ENCODE measurements at places on chromosomes 3 and 15. TPM values are rescaled to one million over a fixed set of nuclear protein-coding genes. Genes with fewer than 3 reads are reported as not detected.

DNA sequence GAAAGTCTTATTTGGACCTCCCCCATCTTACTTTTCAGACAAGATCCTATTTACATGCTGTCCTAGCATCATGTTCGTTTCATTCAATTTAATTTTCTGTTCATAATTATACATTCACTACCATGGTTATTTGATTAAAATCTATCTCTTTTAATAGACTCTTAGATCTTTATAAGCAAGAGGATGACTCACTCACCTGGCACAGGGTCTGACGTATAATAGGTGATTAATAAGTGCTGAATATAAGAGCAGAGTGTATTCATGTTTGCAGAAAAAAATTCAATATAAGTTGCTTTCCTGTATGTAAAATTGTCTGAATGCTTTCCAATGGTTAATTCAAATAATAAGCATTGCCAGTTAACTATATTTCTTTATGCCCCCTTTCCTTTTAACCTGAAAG, 165.5 kb upstream of the CBLB start:
- DNase-seq = no peak
- H3K4me3 ChIP-seq = no peak overlapping the region
- H3K27ac ChIP-seq = no peak overlapping the region
- H3K27me3 ChIP-seq = no peaks in the 10 kb centered on the region

The CCR8 gene
- not detected for total RNA-seq

The PDCD7 gene
- 10.9 TPM for total RNA-seq

DNA sequence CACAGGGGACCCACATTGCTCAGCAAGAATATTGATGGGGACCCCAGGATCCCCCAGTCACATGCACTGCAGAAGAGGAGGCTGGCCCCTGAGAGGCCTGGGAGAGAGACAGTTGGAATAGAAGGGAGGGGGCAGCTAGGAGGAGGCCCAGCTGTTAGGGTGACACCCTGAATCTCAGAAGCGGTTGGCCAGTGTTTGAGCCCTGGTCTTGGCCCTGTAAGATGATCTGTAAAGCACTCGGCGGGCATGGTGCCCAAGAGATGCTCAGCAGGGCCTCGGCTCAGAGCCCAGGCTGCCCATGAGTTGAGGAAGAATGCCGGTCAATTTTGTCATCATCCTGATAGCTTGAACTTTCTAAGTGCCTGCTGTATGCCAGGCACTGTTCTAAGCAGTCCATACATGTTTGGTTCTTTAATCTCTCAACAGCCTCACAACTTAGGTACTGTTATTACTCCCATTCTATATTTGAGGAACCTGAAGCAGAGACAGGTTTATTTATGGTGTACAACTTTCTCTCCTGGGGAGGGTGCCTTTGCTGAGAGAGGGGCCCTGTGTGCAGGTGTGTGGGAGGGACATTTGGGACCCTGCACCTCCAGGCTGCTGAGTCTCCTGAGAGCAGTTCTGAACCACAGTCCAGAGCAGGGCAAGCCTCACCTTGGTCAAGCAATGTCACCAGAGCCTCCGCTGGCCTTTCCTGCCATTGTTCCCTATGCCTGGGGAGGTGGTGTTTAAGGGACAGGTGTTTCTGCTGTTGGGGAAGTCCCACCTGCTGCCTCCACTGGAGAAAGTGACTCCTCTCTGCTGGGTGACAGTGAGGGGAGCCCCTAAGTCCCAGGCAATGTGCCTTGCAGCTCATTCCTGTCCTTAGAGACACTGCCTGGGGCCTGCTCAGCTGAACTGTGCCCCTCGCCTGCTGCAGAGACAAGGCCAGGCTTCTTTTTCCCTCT, 26.0 kb downstream of the SLC6A6 start:
- H3K27ac ChIP-seq = peak overlapping the region; percentile 85
- no peaks in the 10 kb centered on the region for H3K27me3 ChIP-seq
- peak; percentile 86 for DNase-seq
- H3K4me3 ChIP-seq = no peak overlapping the region
- H3K4me1 ChIP-seq = peaks cover 89% of the 10 kb centered on the region

DNA sequence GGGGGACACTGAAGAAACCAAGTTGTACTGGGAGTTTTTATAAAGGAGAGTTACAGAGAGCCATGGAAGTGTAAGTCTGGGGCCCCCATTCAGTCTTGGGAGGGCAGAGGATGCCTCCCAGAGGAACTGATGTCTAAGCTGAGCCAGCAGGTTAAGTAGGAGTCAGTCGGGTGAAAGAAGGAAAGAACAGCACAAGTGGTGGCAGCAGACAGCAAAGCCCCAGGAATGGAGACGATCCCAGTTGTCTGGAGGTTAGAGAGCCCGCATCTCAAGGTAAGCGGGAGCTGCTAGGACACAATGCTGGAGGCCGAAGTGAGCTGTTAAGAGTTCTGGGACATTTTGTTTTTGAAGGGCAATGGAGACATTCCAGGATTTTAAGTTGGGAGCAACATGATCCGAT, 88.8 kb downstream of the TAMM41 start:
- H3K36me3 ChIP-seq = no peaks in the 10 kb centered on the region
- no peaks in the 10 kb centered on the region for H3K27me3 ChIP-seq
- H3K27ac ChIP-seq = no peak overlapping the region
- no peaks in the 10 kb centered on the region for H3K4me1 ChIP-seq
- no peak for DNase-seq
- H3K4me3 ChIP-seq = no peak overlapping the region

- no peaks in the 10 kb centered on the region for H3K36me3 ChIP-seq
- no peaks in the 10 kb centered on the region for H3K4me1 ChIP-seq
- H3K27me3 ChIP-seq = no peaks in the 10 kb centered on the region
Measured at GRCh38 chr3:70770650-70771049, 458.2 kb upstream of the MDFIC2 start.

- peaks cover 44% of the 10 kb centered on the region for H3K4me1 ChIP-seq
- peak overlapping the region; percentile 51 for H3K27ac ChIP-seq
- H3K4me3 ChIP-seq = no peak overlapping the region
- H3K27me3 ChIP-seq = no peaks in the 10 kb centered on the region
Measured at GRCh38 chr3:114566162-114566755, 272.4 kb downstream of the TIGIT start.

- no peaks in the 10 kb centered on the region for H3K36me3 ChIP-seq
- peak overlapping the region; percentile 22 for H3K27ac ChIP-seq
- no peak for DNase-seq
- no peak overlapping the region for H3K4me3 ChIP-seq
- peaks cover 9% of the 10 kb centered on the region for H3K4me1 ChIP-seq
Measured at GRCh38 chr3:58287354-58287753, 18.7 kb upstream of the RPP14 start.

The DNASE1L3 gene
- total RNA-seq = 0.42 TPM

- peaks cover 15% of the 10 kb centered on the region for H3K4me1 ChIP-seq
- DNase-seq = no peak
- no peak overlapping the region for H3K4me3 ChIP-seq
- no peaks in the 10 kb centered on the region for H3K36me3 ChIP-seq
- no peaks in the 10 kb centered on the region for H3K27me3 ChIP-seq
Measured at GRCh38 chr3:126446301-126446700, 29.4 kb downstream of the ZXDC start.

The CACNA1D gene
- total RNA-seq = not detected

DNA sequence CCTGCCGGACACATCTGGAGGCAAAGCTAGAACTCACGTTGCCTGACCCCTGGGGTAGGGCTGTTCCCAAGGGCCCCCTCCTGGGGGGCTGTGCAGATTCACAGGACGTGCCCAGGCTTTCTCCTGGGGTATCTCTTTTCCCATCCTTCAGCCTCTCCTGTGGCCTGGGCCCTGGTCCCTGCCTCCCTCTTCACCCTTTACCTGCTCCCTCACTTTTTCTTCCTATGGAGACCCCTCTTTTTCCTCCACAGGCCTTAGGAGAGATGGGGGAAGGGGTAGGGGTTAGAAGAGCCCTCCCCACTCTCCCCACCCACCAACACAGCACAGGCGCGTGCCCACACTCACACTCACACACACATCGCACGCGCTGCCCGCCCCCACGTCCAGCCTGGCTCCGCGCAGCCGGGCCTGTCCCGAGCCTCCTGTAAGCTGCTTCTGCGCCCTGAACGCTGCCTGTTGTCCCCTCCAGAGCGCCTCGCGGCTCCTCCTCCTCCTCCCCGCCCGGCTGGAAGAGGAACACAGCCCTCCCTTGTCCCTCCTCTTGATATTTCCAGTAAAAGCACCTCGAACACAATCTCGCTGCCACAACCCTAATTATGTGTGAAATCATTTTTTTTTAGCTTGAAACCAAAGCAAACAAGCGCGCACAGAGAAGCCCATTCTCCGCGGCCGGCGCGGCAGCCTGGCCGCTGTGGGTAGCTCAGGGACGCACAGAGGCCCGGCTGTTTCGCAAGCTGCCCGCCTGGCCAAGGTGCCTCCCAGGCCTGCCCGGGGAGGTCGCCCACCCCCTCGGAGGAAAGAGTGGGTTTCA, 33.9 kb upstream of the ACAN start:
- H3K27ac ChIP-seq = no peak overlapping the region
- no peaks in the 10 kb centered on the region for H3K36me3 ChIP-seq
- H3K4me3 ChIP-seq = no peak overlapping the region
- H3K27me3 ChIP-seq = peaks cover 5% of the 10 kb centered on the region
- DNase-seq = no peak

GRCh38 chr3:56055546-56055945, 412.7 kb downstream of the ERC2 start:
- no peaks in the 10 kb centered on the region for H3K27me3 ChIP-seq
- H3K4me3 ChIP-seq = no peak overlapping the region
- no peaks in the 10 kb centered on the region for H3K4me1 ChIP-seq

The OXTR gene
- total RNA-seq = not detected

The WNT7A gene
- total RNA-seq = not detected

GRCh38 chr15:91769476-91769875, 84.0 kb upstream of the SLCO3A1 start:
- no peaks in the 10 kb centered on the region for H3K4me1 ChIP-seq
- no peak for DNase-seq
- H3K27ac ChIP-seq = no peak overlapping the region
- H3K27me3 ChIP-seq = no peaks in the 10 kb centered on the region

GRCh38 chr3:57727106-57727505, 29.0 kb upstream of the SLMAP start:
- H3K36me3 ChIP-seq = no peaks in the 10 kb centered on the region
- H3K4me3 ChIP-seq = no peak overlapping the region
- no peaks in the 10 kb centered on the region for H3K27me3 ChIP-seq
- no peak for DNase-seq
- no peak overlapping the region for H3K27ac ChIP-seq

- no peak for DNase-seq
- no peaks in the 10 kb centered on the region for H3K36me3 ChIP-seq
- no peaks in the 10 kb centered on the region for H3K27me3 ChIP-seq
- peaks cover 11% of the 10 kb centered on the region for H3K4me1 ChIP-seq
- no peak overlapping the region for H3K4me3 ChIP-seq
Measured at GRCh38 chr3:127670761-127671522, 1.8 kb upstream of the ABTB1 start.

The GOLGA6D gene
- total RNA-seq = not detected

DNA sequence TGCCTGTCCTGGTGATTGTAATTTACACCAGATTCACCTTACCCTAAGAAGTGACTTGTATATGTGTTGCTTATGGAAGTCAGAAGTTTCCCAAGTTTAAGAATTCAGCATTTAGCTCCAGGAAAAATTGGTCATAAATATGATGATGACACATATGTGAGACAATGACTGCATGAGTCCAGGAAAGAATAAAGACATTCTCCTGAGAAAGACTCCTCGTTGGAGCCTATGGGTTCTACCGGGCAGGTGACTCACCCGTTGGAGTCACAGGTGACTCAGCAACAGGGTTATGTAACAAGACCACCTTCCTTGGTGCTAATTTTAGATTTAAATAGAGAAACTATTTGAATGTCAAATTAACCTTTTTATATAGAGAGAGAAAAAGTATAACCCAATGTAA, 662.4 kb downstream of the FHIT start:
- no peak for DNase-seq
- no peak overlapping the region for H3K27ac ChIP-seq
- no peak overlapping the region for H3K4me3 ChIP-seq
- H3K4me1 ChIP-seq = peaks cover 2% of the 10 kb centered on the region
- no peaks in the 10 kb centered on the region for H3K27me3 ChIP-seq

The TCTA gene
- 12.0 TPM for total RNA-seq

The XYLB gene
- 0.49 TPM for total RNA-seq

DNA sequence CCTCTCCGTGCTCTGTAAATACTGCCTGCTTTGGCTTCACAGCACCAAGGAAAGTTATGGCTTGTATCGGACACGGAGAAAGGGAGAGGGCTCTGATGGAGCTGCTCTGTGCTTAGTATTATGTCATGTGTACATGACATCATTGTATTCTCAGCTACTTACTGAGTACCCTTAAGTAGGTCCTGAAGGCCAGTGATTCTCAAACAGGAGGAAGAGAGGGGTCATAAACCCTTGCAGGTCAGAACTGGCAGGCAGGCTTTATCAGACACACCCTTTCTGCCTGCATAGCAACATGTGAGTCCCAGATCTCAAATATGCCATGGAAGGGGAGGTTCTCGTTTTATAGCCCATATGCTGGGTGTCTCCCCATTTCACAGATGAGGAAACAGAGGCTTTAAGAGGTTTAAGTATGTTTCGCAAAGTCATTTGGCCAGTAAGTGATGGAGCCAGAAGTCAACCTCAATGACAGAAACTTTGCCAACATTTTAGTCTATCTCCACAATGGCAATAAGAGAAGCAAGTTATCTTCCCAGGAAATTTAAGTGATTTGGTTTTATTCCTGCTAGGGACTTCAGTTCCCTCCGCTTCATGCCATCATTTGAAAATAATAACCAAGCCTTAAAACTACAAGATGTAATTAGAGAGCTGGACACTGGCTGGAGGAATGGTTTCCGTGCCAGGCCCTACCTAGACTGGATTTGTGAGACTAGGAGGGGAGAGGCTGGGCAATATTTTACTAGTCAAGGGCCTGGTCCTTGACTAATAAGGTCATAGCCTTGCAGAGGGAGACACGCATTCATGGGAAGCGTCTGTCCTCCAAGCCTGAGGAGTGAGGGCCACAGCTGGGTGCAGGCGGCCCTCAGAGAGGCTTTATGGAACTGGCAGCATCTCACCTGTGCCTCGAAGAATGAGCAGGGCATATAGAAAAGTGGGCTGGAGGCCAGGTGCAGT, 133.0 kb downstream of the XXYLT1 start:
- H3K27me3 ChIP-seq = no peaks in the 10 kb centered on the region
- H3K4me1 ChIP-seq = no peaks in the 10 kb centered on the region
- H3K27ac ChIP-seq = no peak overlapping the region
- H3K36me3 ChIP-seq = no peaks in the 10 kb centered on the region
- no peak for DNase-seq

DNA sequence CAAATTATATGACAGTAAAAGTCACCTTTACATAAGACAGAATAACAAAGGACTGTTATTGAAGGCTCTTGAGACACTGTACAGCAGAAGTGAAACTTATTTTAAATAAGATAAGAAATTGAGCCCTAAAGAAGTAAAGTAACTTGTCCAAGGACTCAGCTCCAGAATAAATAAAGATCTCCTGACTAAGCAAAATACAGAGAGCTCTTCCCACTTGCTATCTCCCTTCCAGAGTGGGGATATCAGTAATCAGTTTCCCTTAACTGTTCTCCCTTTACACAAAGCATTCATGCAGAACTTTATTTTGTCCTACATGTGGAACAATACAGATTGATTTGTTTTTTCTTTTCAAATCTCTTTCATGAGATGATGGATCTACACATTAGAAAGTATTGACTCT, 129.5 kb upstream of the BHLHE40 start:
- H3K27ac ChIP-seq = no peak overlapping the region
- H3K27me3 ChIP-seq = no peaks in the 10 kb centered on the region
- no peaks in the 10 kb centered on the region for H3K36me3 ChIP-seq
- H3K4me1 ChIP-seq = peaks cover 22% of the 10 kb centered on the region

The C3orf70 gene
- total RNA-seq = 0.67 TPM

The ROPN1 gene
- total RNA-seq = not detected
